ENCODE measurements at places on chromosomes 4 and X. TPM values are rescaled to one million over a fixed set of nuclear protein-coding genes. Genes with fewer than 3 reads are reported as not detected.

The PAGE2B gene
- not detected for polyA plus RNA-seq

- DNase-seq, result no peak
Observed at GRCh38 chr4:150668824-150669223, 86.9 kb downstream of the MAB21L2 start.

DNA sequence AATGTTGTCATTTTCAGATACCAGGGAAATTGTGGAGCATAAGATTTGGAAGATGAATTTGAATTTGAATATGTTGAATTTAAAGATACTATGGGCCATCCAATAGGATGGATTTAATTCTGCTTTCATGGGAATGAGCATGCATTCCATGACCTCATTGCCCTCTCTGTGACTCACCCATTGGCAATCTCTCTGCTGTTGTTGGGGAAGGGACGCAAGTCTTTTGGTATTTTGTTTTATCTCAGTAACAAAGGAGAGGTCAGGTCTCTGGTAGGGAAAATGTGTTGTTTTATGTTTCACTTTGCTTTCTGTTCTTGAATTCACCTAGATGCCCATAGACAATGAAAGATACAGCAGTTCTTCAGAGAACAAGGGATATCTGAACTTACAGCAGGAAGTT is 42.1 kb upstream of the MAGEA4 start:
- peak; percentile 66 for DNase-seq

GRCh38 chr4:88993246-88993645 is 63.7 kb downstream of the FAM13A start:
- no peak for DNase-seq

GRCh38 chrX:2451501-2452316 is 49.1 kb downstream of the DHRSX start:
- DNase-seq, result peak; percentile 26

Data from foreskin keratinocyte (primary cell).